ENCODE measurements at places on chromosomes 4 and X.

DNA sequence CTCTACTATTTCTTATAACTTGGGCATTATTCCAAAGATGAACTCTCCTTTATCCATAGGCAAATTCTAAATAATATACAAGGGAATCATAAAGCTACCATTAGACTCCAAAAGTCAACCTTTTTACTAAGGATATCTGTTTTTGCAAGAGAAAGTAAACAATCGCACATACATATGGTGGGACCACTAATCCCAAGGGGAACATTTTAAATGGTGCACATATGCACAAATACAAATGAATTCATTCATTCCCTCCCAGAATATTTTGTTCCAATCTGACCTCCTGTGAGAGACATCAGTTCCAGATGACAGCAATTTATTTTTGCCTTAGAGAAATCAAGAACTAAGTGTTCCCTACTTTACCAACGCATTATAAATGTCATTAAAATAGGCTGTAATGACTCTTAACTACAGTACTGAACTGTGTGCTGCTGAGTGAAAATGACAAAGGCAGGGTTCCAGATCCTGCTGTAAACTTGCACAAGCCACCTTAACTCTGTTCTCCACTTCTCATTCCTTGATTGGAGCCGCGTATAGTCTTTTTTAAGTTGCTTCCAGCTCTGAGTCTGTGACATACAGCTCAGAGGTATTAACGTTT, 2.0 kb downstream of the DHX15 start:
- DNase-seq = no peak

DNA sequence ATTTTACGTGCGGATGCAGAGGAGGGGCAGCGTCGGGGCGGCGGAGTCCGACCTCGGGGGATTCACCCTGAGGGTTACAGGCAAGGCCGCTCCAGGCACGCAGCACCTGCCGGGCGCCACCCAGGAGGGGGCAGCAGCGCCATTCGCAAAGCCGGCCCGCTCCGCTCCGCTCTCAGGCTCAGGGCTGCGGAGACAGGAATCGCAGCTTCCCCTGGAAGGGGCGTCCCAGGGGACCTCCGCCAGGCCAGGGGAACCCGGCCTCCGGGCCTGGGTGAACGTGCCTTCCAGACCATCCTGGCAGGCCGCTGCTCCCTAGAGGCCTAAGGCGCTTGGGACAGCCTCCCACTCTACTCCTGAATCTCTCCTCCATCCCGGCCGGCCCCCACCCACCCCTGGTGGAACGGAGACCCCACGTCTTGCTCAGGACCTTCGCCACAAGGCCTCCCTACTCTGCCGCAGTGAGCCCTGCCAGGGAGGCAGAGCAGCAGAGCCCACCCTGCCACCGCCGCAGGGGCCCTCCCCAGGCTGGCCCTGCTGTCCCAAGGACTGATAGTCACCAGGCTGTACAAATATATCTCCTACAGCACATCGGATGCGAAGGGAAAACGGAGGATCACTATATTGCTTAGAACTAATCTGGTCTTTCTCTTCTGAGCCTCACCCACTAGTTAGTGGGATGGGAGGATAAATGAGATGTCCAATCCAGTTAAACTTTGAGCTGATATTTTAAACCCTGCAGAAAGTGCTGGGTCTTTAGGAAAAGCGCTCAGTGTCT, 115.0 kb downstream of the SMIM20 start:
- DNase-seq = no peak

DNA sequence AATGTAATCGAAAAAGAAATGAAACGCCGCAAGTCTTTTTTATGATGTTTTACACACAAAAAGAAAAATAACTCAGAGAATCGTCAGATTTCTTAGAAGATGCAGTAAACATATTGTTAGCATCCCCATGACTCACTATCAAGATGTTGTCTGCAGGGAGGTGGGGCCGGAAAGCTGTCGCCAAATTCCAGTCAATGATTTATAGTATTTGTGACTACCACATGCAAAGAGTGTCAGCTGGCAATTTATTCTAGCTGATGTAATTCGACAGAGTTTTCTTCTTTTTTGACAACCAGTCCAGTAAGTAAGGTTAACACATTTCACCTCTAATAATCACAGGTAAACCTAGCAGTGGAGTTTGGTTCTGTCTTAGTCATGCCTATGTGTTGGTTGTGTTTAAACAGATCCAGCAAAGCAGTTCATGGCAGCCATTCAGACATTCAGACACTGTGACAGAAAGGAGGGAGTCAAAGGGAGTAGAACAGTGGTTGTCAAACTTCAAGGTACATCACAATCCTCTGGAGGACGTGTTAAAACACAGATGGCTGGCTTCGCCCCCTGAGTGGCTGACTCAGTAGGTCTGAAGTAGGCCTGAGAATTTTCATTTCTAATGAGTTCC, 19.8 kb upstream of the PPP1R2C start:
- DNase-seq = no peak

DNA sequence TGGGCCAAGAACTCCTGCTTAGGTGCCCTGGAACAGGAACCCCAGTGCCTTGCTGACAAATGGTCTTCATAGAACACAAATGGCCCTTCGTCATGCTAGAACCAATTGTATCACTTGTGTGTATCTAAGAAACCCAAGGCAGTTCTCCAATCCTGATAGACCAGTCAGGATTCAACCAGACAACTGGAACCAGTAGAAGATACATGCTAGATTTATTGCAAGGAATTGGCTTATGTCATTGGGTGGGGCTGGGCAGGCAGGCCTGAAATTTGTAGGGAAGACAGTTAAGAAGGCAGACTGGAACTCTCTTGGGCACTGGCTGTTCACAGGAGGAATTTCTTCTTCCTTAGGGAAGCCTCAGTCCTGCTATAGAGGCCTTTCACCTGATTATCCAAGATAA, 17.0 kb upstream of the TBL1X start:
- DNase-seq = no peak

- DNase-seq = no peak
Observed at GRCh38 chrX:150227321-150227860, 135.7 kb upstream of the MAMLD1 start.

DNA sequence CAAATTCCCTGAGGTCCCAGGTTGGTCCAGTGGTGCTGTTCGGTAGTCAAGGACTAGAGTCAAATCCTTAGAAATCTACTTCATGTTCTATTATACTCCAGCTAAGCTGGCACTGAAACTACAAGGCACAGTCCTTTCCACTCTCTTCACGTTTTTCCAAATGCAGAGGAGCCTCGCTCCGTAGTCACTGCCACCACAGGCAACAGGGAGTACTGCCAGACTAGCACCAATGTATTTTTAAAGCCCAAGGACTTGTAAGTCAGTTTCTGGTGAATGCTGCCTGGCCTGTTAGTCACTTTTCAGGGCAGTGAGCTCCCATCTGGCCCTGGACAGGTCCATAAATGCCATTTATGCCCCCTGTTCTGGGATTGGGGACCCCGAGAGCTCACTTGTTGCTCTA, 323.5 kb downstream of the FAM47A start:
- DNase-seq = peak; percentile 1
